ENCODE measurements at places on chromosomes 7 and 10.

DNA sequence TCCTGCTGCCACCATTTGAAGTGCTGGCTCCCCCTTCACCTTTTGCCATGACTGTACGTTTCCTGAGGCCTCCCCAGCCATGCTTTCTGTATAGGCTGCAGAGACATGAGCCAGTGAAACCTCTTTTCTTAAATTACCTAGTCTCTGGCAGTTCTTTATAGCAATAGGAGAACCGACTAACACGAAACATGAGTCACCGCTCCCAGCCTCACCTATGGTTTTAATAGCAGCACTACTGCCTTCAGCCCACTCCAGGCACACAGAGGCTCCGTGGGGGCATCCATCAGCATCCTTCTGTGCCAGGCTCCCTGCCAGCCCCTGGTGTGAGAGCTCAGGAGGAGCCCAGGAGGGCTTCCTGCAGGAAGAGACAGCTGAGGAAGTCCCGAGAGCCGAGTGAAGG is 5.5 kb upstream of the ZNF316 start:
- DNase-seq = no peak

DNA sequence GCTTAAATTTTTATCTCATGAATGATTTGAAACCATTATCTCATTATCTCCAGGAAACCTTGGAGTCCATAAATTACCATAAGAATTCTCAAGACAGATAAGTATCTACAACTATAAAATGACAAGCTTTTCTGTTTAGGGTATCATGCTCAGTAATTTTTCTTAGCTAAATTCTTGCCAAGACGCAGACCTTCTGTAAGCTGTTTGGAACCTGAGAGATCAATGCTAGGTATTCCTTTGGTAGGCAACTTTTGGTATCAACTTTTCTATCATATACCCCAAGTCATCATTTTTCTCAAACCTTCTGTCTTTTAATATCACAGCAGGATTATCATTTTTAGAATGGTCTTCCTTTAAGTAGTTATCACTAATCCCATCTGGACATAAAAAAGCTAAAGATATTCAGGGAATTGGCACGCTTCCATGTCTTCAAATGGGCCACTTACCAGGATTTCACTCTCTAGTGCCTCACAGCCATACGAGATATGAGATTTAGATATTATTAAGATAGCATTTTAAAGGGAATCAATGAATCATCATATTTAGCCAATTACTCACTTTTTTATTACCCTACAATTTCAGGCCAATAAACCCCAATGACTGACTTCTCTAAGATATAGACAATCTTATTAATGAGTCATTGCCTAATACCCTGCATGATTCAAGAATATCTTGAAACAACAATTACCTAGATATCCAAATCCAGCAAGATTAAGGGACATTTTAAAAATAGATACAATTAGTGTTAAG is 544.1 kb downstream of the HTR7 start:
- no peak for DNase-seq

DNA sequence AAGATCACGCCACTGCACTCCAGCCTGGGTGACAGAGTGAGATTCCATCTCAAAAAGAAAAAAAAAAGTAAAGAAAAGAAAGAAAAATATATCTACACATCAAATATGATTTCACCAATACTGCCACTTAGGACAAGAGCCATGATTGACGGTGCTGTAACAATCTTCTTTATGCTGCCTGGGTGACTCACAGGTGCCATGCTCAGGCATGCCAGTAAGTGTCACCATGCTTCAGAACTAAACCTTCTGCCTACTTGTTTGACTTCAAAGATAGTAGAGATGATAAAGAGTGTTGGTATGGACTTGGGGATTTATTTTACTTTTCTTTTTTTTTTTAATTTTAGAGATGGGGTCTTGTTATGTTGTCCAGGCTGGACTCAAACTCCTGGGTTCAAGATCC is 33.6 kb upstream of the DNMBP start:
- no peak for DNase-seq

DNA sequence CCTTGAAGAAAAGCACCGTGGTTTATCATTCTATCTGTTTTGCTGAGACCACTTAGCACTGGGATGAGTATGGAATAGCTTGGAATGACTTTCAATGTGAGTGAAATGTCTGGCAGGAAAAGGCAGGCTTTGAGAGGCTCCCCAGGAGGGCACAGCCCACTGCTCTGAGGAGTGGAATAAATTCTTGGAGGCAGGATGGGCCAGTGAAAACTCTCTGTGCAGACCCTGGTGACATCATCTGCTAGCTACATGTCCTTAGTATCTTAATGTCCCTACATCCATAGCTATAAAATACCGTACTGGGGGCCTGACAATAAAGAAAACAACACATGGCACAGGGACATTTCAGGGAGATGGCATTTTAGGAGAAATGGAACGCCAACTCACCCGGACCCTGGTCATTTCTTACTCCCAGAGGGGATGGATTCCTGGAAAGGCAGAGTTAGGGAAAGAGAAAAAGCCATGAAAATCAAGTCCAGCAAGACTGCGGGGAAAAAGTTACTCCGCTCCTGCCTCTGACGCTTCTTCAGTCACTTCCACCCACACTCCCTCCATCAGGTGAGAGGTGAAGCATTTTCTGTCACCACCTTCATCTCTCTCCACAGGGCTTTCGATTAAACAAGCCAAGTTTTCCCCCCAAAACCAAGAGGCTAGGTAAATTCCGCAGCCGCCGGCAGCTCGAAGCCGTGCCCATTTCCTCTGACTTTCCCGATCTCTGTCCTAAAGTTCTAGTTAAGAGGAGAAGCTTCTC is 991 bp downstream of the ZNF239 start:
- DNase-seq = no peak

DNA sequence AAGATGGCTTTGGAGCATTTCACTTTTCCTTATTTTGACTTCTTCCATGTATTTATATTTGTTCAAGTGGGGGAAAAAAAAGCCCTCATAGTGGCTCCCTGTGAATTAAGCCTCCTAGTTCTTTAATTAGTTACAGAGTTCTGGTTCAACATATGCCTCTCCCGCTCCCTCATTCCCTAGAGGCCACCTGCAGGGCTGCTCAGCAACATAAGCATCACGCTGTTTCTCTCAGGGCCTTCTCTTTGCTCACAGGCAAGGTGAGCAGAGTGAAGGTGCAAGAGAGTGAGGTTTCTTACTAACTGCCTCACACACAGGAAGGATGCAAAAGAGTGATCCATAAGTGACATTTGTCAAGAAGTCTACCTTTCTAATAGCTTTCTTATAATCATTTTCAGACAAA is 196.7 kb downstream of the SEMA3E start:
- DNase-seq = no peak

GRCh38 chr7:29113384-29114102 is 32.8 kb downstream of the CPVL start:
- no peak for DNase-seq

- no peak for DNase-seq
Observed at GRCh38 chr7:39623732-39624441, 515 bp downstream of the RALA start.

GRCh38 chr7:50287129-50287528 is 17.4 kb upstream of the IKZF1 start:
- no peak for DNase-seq

- no peak for DNase-seq
Observed at GRCh38 chr10:132669208-132669861, 116.6 kb downstream of the NKX6-2 start.

DNA sequence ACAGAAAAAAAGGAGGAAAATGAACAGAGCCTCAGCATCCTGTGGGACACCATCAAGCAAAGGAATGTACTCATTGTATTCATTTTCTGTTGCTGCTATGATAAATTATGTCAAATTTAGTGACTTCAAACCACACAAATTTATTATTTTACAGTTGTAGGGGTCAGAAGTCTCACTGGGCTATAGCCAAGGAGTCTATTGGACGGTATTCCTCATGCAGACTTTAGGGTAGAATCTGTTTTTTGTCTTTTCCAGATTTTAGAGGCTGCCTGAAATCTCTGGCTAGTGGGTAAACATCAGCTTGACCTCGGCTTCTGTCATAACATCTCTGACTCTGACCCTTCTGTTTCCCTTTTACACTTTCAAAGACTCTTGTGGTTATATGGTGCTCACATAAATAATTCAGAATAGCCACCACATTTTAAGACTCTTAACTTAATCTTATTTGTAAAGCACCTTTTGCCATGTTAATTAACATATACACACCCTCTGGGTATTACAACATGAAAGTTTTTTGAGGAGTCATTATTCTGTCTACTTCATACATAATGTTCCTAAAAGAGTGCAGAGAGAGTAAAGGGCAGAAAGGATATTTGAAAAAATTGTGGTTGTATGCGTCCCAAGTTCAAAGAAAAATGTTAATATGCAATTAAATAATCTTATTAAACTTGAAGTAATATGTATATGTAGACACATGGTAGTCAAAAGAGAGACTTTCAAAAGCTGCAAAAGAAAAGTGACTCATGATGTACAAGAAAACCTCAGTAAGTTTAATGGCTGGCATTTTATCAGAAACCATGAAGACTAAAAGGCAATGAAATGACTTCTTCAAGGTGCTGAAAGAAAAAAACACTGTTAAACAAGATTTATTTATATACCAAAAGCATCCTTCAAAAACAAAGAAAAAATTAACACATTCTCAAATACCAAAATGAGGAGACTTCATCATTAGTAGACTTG is 70.8 kb upstream of the MEOX2 start:
- no peak for DNase-seq

GRCh38 chr7:33926535-33926934 is 21.2 kb downstream of the BMPER start:
- DNase-seq = no peak

DNA sequence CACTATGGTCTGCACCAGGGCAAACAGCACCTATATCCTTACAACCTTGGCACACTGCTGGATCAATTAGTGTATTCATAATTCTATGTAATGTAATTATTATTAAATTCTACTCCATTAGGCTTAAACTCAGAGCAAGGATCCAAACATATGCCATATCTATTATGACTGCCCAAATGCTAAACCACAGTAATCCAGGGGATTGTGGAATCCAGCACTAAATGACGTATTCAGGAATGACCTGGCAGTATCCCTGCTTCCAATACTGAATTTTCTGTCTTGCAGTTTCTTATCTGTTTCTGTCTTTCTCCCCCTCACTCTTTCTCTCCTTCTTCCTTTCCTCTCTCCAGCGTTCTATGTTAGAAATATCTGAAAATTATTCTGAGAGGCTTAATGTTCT is 16.5 kb upstream of the UBE2D1 start:
- DNase-seq = no peak

GRCh38 chr10:124119946-124120345 is 26.5 kb upstream of the CHST15 start:
- no peak for DNase-seq

DNA sequence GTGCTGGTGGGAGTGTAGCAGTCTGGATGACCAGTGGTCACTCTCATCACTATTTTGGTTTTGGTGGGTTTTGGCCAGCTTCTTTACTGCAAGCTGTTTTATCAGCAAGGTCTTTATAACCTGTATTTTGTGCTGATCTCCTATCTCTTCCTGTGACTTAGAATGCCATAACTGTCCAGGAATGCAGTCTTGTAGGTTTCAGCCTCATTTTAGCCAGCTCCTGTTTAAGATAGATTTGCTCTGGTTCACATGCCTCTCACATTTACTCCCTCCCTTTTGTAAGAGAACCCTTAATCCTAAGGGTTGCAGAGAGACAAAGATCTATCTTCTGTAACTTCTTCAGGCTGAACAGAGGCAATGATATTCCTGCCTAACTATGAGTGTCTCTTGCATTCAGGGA is 51.2 kb upstream of the INHBA start:
- no peak for DNase-seq

DNA sequence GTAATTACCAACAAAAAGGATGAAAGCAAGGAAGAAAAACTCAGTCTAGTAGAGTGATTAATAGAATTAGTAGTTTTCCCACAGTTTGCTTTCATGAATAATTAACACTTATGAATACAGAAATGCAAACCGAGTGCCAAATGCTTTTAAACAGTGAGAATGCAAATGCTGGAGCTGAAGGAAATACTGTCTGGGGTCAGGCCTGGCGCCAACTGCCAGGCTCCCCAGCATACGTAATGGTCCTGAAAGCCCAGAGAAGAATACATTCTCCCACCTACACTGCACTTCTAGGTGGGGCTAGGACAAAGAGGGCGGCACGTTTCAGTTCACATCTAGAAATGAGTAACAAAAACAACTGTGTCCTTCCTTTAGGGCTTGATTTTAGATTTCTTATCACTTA is 30.0 kb downstream of the GLUD1 start:
- DNase-seq = no peak

- no peak for DNase-seq
Observed at GRCh38 chr10:132471484-132471883, 66.1 kb upstream of the INPP5A start.

GRCh38 chr10:73888514-73888913 is 14.2 kb upstream of the CAMK2G start:
- DNase-seq = no peak

DNA sequence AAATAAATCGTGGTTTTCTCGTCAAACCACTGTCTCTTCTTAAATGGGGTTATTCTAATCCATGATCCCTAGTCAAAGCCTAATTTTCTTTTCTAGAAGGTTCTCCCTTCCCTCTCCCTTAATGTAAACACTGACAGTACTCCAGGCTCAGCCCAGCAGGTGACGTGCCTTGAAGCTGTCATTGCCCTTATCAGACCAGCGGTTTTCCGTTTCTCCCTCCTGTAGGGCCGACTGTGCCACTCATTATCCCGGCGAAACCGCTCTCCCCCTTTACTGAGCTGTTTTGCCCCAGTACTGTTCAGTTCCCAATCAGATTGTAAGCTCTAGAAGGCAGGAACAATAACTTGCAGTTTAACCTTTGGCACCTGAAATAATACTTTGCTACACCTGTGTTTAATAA is 153.5 kb upstream of the RHEB start:
- no peak for DNase-seq

DNA sequence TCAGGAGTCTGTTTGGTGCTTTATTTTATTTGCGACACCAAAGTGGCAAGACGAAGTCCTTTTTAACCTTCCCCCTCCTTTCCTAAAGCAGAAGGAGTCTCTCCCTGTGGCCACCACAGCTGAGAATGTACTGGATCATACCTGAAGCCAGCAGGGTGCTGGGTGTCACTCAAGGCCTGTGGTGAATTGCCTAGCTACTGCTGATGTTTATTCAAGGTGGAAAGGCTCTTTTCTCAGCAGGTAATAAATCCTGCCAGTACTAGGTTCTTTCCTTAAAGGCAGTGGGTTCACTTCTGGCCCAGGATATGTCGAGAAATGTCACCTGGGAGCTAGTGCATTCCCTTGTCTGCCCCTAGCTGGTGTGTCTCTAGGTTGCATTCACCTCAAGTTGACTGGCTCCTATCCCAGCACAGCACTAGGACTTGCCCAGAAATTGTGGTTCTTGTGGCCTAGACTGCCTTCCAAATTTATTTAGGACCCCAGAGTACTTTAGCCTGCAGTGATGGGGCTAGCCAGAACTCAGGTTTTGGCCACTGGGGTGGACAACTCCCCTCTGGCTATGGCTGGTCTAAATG is 60.8 kb upstream of the FAM3C start:
- no peak for DNase-seq

- no peak for DNase-seq
Observed at GRCh38 chr7:130397758-130398073, 17.4 kb downstream of the CPA1 start.

- DNase-seq = no peak
Observed at GRCh38 chr7:155804897-155805825, 7.1 kb downstream of the SHH start.

GRCh38 chr7:90238583-90238982 is 6.4 kb upstream of the CFAP69 start:
- DNase-seq = no peak
